ENCODE measurements at places on chromosomes 1 and 21. TPM values are rescaled to one million over a fixed set of nuclear protein-coding genes. Genes with fewer than 3 reads are reported as not detected.

ELAPOR1 gene
- total RNA-seq: 11.5 TPM

INTS11 gene
- 120 TPM for total RNA-seq

DNA sequence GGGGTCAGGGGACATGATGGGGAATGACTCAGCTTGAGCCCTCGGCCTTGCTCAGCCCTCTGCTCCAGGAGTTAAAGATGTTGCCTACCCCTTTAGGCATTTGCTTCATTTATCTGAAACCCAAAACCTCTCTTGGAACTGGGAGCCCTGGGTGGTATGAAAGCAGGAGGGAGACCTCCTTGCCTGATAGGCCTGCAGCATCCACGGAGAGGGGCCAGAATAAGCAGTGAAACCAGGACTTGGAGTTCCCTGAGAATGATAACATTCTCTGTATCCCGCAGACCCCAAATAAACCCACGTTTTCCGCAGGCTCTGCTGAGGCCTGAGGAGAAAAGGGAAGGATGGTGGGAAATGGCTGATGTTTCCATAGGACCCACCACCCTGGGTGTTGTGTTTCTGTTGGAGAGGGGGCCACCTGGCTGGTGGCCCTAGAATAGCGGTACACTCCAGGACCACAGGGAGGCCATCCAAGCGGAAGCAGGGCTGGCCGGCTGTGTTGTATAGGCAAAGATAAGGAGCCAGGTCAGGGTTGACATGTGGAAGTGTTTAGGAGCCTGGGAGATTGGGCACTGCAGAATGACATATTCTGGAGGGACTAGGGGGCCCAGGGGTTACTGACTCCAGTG is 77.4 kb downstream of the FOXD2 start:
- H3K4me3 ChIP-seq: no peak overlapping the region
- peaks cover 5% of the 10 kb centered on the region for H3K36me3 ChIP-seq
- H3K27ac ChIP-seq: no peak overlapping the region
- no peak for DNase-seq
- no peaks in the 10 kb centered on the region for H3K4me1 ChIP-seq

DNA sequence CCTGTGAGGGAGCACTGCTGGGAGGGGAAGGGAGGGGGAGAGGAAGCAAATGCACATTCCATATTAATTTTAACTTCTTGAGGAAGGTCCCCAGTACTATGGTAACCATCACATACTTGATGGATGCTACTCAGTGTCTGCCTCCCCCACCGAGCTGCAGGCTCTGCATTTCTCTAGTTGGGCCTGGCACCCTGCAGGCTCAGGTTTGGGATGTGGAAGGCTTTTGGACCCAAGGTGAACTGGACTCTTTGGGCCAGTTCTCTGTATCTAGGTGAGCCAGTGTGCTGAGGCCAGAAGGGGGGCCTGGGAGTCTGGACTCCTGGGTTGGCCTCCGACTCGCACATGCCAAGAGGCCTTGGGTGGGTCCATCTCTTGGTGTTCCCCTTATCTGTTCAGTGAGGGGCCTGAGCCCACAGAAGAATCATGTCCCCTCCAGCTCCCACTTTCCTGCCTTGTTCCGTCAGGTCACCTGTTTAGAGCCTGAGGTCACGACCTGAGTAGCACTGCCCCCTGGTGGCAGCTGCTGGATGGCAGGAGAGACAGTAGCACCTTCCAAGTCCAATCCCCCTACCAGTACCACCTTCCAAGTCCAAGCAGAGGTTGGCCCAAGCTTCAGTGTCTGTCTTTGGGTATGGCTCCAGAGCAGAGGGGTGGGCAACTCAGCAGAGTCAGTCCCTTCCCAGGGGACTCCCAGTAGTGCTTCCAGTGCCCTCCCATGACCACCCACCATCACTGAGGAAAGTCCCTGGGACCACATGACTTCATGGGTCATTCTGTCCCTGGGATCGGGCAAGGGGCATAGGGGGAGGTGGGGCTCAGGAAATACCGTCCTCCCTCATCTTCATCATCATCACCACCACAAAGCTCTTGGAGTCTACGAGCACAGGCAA is 241.8 kb downstream of the TRABD2B start:
- peak; percentile 70 for DNase-seq
- H3K36me3 ChIP-seq: no peaks in the 10 kb centered on the region
- H3K27me3 ChIP-seq: peaks cover 9% of the 10 kb centered on the region
